Occipital lobe (tissue), 3 donors: ENCODE measurements at places on chromosomes 5 and 9.

- DNase-seq, result no peak
Observed at GRCh38 chr5:14213813-14214585, 70.9 kb downstream of the TRIO start.

DNA sequence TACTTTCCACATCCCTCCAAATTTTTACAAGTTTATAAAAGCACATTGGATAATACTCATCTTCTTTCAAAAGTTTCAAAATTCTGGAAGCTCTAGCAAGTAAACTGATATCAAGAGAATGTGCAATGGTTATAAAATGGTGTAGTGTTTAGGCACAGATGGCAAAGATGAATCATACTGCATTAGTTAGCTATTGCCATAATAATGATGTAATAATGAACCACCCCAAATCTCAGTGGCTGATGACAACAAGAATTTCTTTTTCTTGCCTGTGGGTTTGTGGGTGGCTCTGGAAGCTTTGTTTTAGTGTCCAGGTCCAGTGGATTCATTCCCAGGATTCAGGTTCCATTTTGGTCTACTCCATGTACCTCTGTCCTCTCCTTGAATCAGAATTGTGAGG lies 319.0 kb downstream of the BRINP1 start:
- no peak for DNase-seq

DNA sequence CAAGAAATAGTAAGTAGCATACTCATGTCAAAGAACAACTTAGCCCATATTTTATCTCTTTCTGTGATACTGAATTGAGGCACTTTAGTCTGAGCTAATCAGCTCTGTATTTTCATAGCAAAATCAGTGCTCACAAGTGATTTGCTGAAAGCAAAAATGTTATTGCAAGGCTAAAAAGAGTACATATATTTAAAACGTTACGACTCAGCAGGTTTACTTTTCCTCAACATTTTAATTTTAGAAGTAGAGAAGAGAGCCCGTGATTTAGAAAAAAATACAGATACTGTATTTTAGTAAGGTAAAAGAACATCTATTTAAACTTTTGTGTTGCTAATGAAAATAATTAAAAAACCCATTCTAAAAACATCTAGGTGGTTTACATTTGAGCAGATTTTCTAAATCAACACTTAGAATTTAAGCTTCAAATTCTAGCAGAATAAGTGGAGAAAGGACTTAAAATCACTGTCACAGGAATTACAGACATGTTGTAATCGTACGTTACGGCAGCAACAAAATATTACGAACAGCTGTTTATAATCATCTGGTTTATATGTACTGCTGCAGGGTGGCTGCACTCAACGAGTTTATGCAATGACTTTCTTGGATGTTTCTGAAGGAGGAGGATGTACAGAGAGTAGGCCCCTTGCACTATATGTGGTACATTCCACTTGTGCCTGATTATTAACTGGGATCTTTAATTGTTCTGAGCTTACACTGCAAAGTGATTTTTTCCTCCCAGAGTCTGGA lies 20.1 kb downstream of the SREK1 start:
- no peak for DNase-seq

GRCh38 chr5:25286319-25286718 lies 641.5 kb upstream of the CDH10 start:
- DNase-seq, result no peak

- no peak for DNase-seq
Observed at GRCh38 chr5:156399323-156399722, 72.4 kb downstream of the SGCD start.

DNA sequence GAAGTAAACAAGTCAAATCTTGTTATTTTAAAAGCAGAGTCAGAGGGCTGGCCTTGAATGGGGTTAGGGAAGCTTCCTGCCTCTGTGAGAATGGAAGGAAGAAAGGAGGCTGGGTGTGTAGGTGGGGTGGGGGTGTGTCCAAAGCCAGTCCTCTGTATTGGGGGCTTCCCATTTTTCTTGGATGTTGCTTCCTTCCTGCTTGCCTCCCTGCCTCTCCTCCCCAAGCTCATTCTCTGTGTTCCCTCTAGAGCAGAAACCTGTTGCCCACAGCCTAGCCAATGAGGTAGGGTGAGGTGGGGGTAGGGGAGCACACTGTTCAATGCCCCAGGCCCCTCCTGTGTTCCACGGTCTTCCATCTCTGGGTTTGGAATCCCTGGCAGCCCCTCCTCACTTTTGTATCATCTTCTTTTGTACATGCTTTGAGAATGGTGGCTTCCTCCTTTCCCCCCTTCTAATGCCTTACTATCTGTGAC lies 39.7 kb downstream of the SNX24 start:
- DNase-seq, result no peak

- DNase-seq, result no peak
Observed at GRCh38 chr9:124214596-124215367, 43.0 kb upstream of the NEK6 start.

- DNase-seq, result no peak
Observed at GRCh38 chr5:153084511-153084910, 406.0 kb upstream of the GRIA1 start.

DNA sequence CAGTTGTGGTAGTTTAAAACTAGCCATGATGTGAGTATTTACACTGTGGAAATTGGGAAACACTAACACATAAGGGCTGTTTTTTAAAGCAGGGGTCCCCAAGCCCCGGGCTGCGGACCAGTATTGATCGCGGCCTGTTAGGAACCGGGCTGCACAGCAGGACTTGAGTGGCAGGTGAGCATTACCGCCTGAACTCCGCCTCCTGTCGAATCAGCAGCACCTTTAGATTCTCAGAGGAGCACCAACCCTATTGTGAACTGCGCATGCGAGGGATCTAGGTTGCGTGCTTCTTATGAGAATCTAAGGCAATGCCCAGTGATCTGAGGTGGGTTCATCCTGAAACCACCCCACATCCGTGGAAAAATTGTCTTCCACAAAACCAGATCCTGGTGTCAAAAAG lies 127.8 kb downstream of the PCSK5 start:
- no peak for DNase-seq

- DNase-seq, result no peak
Observed at GRCh38 chr5:150070821-150071220, 15.5 kb downstream of the CSF1R start.

DNA sequence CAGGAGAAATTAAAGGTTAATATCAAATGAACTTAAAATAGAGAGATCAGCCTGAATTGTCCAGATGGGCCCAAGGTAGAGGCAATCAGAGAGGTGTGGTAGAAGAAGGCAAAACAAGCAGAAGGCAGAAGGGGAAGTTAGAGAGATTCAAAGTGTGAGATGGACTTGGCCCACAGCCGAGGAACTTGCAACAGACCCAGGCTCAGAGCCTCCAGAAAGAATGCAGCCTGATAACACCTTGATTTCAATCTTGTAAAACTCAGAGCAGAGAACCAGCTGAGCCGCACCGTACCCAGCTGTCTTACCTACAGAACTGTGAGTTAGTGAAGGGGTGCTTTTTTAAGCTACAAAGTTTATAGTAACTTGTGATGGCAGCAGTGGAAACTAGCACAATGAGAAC lies 190.9 kb downstream of the RFK start:
- DNase-seq, result no peak

DNA sequence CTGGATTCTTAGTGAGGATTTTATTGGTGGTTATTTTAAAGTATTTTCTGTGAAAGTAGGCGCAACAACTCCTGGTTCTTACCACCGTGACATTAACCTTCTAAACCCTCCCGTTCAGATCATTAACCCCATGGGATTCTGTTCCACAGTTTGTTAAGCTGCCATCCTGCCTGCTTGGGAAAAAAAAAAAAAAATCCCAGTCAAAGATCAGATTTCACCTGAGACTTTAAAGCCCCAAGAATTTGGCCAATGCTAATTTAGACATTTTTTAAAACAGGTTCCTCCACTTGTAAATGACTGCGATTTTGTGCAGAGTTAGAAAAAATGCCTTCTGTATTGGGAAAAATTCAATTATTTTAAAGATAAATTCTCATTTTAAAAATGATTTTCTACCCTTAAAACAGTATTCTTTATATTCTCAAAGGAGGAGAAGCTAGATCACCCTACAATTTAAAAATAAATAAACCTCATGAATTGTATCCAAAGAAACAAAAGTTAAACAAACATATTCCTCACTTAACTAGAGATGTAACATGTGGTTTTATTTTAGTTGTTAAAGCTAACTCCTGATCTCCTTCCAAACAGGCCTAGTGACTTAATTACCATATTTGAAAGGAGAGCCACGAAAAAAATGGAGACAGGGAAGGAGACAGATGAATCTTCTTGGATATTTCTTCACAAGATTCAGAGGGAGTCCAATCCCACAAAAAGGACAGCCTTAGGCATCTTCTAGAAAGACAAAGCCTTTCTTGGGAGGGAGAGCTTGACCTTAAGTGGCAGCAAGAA lies 93.1 kb upstream of the IFNK start:
- no peak for DNase-seq

DNA sequence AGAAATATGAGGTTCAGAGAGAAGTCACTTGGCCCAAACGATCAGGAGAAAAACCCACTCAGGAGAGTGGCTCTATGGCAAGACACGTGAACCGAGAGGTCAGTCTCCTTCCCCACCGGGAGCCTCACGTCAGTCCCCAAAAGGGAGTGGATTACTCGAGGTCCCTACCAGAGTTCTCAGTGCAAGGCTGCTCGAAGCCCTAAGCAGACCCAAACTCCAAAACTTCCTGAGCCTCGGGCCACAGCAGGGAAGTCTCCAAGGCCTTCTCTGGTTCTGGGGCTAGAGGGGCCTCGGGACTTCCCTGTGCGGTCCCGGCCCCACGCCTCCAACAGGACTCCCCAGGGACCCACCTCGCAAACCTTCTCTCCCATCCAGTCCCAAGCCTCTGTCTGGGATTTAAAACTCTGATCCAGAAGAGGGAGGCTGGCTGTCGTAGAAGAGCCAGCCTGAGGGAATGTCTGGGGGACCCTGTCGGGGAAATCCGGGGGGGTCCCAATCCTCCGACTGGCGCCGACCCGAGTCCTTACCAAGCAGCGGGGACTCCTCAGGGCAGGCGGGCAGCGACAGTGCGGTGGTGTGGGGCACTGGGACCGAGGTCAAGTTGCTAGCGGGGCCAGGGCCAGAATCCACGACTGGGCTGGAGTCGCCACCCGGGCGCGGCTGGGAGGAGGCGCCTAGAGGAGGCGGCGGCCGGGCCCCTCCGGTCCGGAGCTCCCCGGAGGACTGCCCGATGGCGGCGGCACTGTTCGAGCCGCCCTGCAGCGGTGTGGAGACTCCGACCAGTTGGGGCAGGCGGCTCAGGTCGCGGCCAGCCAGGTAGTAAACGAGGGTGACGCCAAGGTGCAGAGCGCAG lies 679 bp downstream of the B4GALT1 start:
- DNase-seq, result no peak

DNA sequence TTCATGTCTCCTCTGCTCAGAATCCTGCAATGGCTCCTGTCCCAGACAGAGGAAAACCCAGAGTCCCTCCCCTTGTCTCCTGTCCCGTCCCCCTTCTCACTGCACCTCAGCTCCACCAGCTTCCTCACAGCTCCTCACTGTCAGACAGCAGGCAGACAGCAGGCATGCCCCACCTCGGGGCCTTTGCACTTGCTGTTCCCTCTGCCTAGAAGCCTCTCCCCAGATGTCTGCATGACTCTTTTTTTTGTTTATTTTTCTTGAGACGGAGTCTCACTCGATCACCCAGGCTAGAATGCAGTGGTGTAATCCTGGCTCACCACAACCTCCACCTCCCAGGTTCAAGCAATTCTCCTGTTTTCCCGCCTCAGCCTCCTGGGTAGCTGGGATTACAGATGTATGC lies 8.8 kb upstream of the SLC6A7 start:
- DNase-seq, result no peak

GRCh38 chr9:111588846-111589245 lies 10.6 kb downstream of the PTGR1 start:
- no peak for DNase-seq

- DNase-seq, result no peak
Observed at GRCh38 chr5:118578093-118578492, 410.3 kb downstream of the DTWD2 start.

DNA sequence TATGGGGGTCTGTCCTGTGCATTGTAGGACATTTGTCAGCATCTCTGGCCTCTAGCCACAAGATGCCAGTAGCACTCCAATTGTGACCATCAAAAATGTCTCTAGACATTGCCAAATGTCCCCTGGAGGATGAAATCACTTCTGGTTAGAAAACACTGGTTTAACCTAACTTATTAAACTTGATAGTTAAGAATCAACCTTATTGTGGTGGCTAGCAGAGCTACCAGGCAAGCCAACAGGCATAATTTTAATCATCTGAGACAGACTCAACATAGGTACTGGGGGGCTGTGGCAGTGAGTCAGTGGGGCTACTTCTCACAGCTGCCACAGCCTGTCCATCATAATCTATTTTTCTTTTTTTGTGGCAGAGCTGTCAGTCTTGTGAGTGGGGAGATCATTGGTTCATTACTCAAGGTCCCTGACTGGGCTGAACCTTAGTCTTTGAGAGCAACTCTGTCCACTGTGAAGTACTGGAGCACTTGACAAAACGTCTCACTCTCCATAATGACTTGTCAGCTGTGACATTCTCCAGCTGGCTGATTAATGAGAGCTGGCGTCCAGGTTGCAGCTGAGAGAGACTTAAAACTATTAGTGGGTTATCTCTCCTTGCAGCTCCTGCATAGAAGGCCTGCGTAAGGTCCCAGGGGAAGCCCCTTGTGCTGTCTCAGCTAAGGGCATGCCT lies 107.9 kb downstream of the DCP2 start:
- DNase-seq, result no peak

DNA sequence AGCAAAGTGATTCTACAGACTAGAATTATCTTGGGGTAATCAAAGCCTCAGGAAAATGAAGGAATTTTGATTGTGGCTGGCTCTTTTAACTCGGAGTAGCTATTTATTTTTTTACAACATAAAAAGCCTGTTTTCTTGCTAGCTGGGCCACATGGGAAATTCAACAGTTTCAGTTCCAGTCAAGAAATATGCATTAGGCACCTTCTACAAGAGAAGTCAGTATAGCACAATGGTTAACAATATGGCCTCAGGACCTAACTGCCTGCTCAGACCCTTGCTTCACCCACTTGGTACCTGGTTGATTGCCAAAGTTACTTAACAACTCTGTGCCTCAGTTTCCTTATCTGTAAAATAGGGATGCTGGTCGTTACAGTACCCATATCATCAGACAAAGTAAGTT lies 586.2 kb downstream of the ZNF608 start:
- no peak for DNase-seq

DNA sequence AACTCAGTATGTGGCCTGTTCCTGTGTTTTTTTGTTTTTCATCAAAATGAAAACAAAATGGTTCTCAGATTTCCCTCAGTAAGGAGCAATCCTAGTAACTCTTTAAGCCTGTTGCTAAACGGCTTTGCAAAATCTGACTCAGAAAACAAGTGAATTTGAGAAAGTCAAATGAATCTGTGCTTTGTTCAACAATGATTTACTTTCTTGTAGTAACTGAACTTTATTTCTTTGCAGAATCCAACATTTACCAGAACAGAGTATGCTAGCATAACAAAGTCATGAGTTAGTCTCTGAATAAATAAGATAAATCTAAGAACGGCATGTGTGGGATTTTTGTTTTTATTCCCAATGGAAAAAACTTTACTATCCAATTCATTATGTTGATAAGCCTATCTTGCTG lies 93.8 kb downstream of the OXCT1 start:
- DNase-seq, result no peak
